RCC 7860 (cell line): ENCODE measurements at places on chromosomes 12 and 14.
A peak's percentile ranks its signal among the peaks of the same experiment; 100 is the strongest.

- DNase-seq: peak; percentile 4
Observed at GRCh38 chr14:56514663-56515371, 64.8 kb upstream of the TMEM260 start.

GRCh38 chr14:105477660-105478397 lies 3.2 kb downstream of the CRIP2 start:
- no peak for DNase-seq

DNA sequence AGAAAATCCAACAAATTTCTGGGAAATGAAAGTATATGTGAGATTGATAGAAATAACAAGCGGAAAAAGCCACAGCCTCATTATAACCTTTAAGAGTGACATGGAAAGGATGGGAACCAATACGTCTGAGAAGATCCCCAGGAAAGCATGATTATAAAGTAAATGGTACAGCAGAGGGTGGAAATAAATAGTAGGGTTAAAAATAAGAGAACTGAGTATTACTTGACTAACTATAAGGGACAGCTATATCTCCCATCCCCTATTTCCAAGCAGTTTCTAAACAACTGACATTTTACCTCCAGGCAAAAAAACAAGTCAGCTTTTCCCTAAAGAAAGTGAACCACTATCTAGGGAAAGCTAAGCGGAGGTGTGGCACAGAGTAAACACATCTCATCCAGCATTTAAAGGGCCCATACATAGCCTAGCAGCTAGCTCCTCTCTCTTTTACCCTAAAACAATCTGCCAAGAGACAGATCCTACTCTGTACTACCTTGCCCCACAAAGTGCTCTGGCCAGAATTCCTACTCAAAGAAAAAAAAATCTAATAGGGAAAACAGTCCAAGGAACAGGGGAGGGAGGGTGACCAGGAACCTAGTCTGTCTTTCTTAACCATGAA lies 11.2 kb downstream of the OSBPL8 start:
- no peak for DNase-seq

DNA sequence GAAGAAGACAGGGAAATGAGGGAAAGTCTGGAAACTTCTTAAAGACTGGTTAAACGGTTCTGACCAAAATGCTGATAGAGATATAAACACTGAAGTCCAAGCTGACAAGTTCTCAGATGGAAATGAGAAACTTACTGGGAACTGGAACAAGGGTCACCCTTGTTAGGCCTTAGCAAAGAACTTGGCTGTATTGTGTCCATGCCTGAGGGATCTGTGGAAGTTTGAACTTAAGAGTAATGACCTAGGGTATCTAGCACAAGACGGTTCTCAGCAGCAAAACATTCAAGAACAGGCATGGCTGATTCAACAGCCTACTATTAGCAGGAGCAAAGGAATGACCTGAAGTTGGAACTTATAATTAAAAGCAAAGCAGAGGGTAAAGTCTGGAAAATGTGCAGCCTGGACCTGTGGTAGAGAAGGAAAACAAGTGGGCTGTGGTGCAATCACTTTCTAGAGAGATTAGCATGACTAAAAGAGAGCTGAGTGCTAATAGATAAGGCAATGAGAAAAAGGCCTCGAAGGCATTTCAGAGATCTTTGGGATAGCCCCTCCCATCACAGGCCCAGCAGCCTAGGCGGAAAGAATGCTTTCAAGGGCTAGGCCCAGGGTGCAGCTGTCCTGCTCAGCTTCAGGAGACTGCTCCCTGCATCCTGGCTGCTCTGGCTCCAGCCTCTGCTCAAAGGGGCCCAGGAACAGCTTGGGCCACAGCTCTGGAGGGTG lies 60.3 kb downstream of the ATP2B1 start:
- DNase-seq: no peak

DNA sequence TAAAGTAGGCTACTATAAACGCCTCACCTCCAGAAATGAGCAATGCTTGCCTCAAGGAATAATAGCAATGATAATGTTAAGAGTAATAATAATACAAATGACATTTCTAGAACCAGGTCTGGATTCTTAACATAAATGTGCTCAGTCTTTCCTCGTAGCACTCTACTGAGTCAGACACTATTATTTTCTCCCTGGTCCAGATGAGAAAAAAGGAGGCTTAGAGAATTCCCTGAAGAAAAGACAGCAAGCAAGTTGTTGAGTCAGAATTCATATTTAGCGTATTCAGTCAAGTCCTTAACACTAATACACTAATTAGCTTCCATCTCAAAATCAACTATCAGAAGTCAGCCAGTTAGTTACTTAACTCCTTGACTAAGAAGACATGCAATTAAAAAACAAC lies 13.2 kb downstream of the KCNC2 start:
- no peak for DNase-seq

GRCh38 chr14:103501921-103502669 lies 20.5 kb downstream of the CKB start:
- no peak for DNase-seq

- no peak for DNase-seq
Observed at GRCh38 chr12:84969226-84969625, 56.6 kb upstream of the SLC6A15 start.

- DNase-seq: peak; percentile 5
Observed at GRCh38 chr12:42590330-42590934, 886 bp upstream of the PRICKLE1 start.

GRCh38 chr12:83179999-83180398 lies 493.3 kb downstream of the TMTC2 start:
- DNase-seq: no peak

- DNase-seq: no peak
Observed at GRCh38 chr14:55433880-55434804, 6.3 kb downstream of the TBPL2 start.

DNA sequence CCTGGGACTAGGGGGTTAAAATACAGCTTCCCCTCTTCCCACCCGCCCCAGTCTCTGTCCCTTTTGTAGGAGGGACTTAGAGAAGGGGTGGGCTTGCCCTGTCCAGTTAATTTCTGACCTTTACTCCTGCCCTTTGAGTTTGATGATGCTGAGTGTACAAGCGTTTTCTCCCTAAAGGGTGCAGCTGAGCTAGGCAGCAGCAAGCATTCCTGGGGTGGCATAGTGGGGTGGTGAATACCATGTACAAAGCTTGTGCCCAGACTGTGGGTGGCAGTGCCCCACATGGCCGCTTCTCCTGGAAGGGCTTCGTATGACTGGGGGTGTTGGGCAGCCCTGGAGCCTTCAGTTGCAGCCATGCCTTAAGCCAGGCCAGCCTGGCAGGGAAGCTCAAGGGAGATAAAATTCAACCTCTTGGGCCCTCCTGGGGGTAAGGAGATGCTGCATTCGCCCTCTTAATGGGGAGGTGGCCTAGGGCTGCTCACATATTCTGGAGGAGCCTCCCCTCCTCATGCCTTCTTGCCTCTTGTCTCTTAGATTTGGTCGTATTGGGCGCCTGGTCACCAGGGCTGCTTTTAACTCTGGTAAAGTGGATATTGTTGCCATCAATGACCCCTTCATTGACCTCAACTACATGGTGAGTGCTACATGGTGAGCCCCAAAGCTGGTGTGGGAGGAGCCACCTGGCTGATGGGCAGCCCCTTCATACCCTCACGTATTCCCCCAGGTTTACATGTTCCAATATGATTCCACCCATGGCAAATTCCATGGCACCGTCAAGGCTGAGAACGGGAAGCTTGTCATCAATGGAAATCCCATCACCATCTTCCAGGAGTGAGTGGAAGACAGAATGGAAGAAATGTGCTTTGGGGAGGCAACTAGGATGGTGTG lies 1.9 kb downstream of the GAPDH start:
- DNase-seq: no peak

DNA sequence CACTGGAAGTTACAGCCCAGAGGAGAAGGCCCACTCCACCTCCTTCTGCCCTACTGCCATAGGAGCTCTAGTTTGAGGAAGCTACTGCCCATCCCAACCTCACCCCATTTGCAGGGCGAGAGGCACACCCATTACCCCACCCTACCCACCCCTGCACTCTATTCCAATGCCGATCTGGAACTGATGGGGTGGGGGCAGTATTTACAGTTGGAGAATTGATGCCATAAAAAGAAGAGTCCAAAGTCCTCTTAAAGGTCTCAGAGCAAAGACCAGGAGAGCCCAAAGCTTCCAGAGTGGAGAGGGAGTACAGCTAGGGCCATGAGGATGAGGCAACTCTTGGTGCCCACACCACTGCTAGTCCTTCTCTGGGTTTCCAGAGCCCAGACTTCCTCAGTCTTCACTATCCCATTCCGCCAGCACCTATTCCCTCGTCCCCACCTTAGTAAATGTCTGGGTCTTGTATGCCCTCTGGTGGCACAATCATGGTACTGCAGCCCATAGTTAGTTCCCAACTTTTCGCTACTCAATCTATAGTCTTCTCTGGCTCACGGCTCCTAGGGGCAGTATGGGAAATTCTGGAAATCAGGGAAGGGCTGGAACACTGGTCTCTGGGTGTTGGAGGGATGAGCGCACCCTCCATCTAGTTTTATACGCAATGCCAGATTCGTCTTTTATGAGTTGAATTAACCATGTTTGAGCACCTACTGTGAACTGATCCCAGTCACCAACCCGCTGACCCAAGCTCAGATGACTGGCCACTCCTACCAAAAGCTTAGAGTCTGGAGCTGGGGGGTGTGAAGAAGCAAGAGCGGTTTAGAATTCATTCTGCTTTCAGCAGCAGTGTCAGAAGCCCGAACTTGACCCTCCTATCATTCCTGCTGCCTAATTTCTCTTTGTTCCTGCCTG lies 6.9 kb upstream of the ADCY6 start:
- peak; percentile 56 for DNase-seq

DNA sequence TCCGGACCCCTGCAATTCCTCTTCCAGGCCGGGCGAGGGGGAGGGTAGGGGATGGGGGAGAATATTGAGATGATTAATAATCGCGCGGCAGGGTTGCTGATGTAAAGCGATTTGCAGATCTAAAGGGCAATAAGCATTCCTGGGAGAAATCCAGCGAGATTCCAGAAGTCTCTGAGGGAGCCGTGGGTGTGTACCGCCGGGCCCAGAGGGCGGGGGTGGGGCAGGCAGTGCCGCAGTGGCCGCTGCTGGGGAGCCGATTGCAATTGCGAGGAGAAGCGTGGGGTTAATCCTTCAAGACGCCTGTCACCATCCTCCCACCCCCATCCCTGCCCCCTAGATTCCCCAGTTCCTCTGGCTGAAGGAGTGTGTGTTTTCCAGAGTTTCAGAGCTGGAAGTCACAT lies 16.4 kb downstream of the FOS start:
- DNase-seq: peak; percentile 23

DNA sequence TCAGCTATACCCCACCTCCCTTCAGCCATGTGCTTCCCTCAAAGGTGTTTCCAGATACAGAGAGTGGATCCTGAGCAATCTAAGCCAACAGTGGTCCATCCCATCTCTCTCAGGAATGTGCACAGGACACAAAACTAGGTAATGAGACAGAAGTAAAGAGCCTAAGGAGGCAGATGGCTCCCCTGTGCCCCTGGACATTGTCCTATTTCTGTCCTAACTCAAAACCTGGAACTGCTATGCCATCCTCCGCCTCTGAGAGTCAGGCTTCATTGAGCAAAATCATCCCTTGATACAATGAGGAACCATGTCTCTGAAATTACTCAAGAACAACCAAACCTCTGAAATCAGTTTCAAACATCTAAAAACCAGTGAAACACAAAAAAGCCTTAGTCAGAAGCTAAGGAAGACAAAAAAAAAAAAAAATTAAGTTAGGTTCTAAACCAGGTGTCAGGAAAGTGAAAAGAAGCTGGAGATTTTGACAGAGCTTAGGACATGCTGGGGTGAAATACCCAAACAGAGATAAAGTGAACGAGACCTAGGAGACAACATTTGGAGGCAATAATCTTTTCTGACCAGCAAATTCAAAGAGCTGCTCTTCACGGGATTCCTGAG lies 200.3 kb upstream of the PLEKHG7 start:
- no peak for DNase-seq

GRCh38 chr12:113422030-113422885 lies at the start of gene SDSL:
Gene SDSL, plus strand, starts transcription at chr12:113422380. Its CDS starts 5,603 bp downstream, at chr12:113427983.
- peak; percentile 89 for DNase-seq

- no peak for DNase-seq
Observed at GRCh38 chr14:38217553-38217952, 9.8 kb downstream of the SSTR1 start.

- no peak for DNase-seq
Observed at GRCh38 chr14:23580152-23580926, 1.7 kb upstream of the JPH4 start.

GRCh38 chr12:120439646-120440247 lies 1.8 kb downstream of the COX6A1 start:
- peak; percentile 31 for DNase-seq

- DNase-seq: no peak
Observed at GRCh38 chr14:95190346-95190840, 33.1 kb upstream of the DICER1 start.

GRCh38 chr12:111406474-111407376 lies 1.0 kb downstream of the SH2B3 start:
- DNase-seq: no peak

- DNase-seq: no peak
Observed at GRCh38 chr12:74985986-74986319, 223.7 kb downstream of the KCNC2 start.

DNA sequence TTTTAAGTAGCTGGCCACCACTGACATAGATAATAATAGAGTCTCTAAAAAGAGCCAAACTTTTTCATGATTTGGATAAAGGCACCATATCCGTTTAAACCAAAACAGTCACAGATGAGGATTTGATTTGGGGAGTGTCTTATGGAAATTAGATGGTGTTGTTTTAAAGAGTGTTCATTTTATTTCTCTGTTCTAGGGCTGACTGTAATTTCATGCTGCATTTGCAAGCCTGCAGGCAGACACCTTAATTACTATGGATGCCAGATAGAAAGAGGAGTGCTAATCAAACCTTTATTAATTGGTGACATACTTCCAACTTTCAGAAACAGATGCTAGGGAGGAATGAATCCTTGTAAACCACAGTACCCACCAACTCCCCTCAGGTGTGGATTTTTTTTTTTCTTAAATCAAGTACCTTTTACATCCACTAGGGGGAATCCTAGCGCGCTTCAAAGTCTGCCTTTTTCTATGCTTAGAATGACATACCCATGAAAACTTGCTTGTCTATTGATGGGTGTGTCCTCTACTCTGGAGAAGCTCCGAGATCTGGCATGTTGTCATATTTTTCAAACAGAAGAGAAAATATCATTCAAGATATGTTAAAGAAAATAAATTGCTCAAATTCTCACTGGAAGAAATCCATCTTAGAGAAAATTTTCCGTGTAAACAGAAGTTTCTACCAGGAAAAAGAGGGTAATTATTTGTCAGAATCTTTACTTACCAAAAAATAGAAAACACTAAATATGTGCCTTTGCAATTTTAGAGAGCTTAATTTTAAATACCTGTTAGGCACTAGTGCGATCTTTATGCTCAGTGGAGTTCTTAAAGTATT lies 14.2 kb upstream of the PLXNC1 start:
- DNase-seq: peak; percentile 24

- no peak for DNase-seq
Observed at GRCh38 chr12:78530100-78530765, 334.3 kb upstream of the SYT1 start.

DNA sequence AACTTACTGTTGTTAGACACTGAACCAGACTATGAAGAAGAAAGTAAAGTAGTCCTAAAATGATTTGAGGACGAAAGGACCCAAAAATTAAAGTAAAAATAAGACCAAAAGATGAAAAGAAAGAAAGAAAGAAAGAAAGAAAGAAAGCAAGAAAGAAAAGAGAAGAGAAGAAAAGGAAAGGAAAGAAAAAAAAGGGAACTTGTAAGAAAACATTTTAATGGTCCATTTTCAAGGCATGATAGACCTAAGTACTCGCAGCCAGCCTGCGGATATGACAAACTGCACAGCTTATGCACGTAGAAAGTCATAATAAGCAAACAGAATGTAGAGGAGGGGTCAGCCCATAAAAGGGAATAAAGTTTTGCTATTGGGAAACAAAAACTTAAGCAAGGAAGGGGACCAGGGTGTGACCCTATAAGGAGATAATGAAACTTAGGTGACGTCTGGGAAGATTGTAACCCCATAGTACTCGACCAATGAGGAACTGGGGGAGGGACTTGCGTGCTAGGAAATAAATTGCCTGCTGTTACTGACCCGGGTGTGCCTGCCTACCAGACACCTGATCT lies 59.7 kb downstream of the APOBEC1 start:
- no peak for DNase-seq
